Activated CD4-positive, alpha-beta T cell treated with anti-CD3 and anti-CD28 coated beads, Interleukin-2, amount 50 U/mL, for 4 hours (primary cell): ENCODE measurements at places on chromosomes 3 and 15.

GRCh38 chr3:15356176-15356575 is 23.8 kb upstream of the SH3BP5 start:
- no peak for DNase-seq

GRCh38 chr3:55609230-55609827 is 122.2 kb upstream of the WNT5A start:
- no peak for DNase-seq

DNA sequence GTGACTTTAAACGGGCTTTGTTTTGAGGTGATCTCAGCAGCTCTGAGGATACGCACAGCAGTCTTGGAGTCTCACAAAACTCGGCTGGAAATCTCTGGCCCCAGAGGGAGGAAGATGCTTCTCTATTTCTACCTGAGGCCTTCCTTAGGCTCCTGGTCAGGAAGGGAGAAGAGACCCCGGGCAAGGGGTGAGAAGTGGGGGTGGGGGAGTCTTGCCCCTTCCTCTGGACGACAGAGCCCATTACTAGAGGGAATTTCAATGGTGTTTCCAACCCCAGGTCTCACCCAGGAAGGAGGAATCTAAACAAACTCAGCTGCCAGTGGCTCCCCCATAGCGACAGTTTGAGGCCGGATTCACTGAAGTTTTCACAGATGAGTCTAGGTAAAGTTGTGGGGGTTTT is 37.4 kb upstream of the PCSK6 start:
- DNase-seq: no peak

GRCh38 chr3:171225165-171225564 is 198.6 kb upstream of the SLC2A2 start:
- no peak for DNase-seq

- no peak for DNase-seq
Observed at GRCh38 chr3:127771746-127772145, 50.6 kb downstream of the MGLL start.

DNA sequence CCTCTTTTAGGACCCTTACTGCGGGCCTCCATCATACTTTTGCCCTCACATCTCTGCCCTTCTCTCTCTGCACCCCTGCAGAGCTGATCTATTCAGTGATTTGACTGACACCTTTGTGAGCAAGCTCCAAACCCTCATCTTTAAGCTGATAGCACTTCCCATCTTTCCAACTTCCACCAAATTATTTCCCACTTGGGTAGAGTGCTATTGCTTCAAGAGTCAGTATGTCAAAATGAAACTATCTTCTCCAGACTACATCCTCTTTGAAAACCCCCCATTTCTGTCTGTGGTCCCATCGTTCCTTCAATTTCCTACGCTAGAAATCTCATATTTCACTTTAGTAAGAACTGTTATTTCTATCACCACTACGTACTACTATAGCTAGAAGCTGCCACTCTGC is 19.7 kb downstream of the ZWILCH start:
- no peak for DNase-seq

DNA sequence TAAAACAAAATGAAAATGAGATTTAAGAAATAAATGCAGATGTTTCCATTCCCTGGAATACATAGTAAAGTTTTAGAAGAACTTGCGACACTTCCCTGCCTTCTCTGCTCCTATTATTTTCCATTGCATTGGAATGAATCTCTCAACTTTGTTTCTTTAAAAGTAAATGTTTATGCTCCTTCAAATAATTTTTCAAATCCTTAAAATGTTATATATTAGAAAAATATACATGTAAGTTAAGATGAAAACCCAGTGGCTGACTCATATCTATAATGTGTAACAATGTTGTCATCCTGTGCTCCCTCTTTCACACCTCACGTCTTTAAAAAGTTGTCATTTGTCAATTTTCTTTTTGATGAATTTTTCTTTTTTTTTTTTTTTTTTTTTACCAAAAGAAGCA is 3.6 kb downstream of the RBMS3 start:
- no peak for DNase-seq

- no peak for DNase-seq
Observed at GRCh38 chr3:37499061-37499785, 324.8 kb upstream of the LRRFIP2 start.

GRCh38 chr3:134517791-134518190 is 31.9 kb downstream of the CEP63 start:
- no peak for DNase-seq

DNA sequence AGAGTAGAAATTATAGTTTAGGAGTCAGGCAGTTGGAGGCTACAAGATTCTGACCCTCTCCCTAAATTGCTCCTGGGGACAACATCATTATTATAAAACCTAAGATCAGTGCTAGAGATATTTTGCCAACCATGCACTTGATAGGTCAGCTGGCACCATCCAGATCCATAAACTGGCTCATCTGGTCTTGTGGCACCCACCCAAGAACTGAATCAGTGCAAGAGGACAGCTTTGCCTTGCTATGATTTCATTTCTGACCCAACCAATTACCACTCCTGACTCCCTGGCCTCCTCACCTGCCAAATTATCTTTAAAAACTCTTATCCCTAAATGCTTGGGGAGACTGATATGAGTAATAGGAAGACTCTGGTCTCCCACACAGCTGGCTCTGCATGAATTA is 461.1 kb upstream of the TGFBR2 start:
- no peak for DNase-seq

- no peak for DNase-seq
Observed at GRCh38 chr15:36964626-36965025, 135.7 kb downstream of the MEIS2 start.

GRCh38 chr3:11424277-11424676 is 152.1 kb downstream of the ATG7 start:
- no peak for DNase-seq

GRCh38 chr3:23071758-23072157 is 131.4 kb upstream of the UBE2E2 start:
- DNase-seq: no peak

- DNase-seq: no peak
Observed at GRCh38 chr3:135148398-135149020, 353.4 kb downstream of the EPHB1 start.

- no peak for DNase-seq
Observed at GRCh38 chr15:92647467-92648163, 8.0 kb downstream of the FAM174B start.

- DNase-seq: no peak
Observed at GRCh38 chr3:66744986-66745385, 244.2 kb upstream of the LRIG1 start.

GRCh38 chr15:91522605-91523332 is 330.7 kb upstream of the SLCO3A1 start:
- no peak for DNase-seq

- no peak for DNase-seq
Observed at GRCh38 chr3:193522473-193522872, 32.2 kb downstream of the ATP13A4 start.

DNA sequence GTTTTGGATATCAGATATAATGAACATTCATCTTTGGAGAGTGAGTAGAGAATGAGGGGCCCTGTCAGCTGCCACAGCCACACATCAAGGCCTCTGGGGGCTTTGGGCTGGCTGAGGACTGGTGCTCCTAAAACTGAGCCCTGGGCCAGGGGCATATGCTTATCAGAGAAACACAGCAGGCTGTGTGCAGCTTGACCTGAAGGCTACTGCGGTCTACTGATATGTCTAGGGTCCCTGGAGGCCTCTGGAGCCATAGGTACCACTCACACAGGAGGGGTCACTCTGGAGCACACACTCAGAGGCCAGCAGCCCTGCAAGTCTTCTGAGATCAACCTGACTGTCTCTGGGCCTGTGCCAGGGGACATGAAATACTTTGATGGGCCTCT is 7.6 kb downstream of the TF start:
- DNase-seq: no peak

DNA sequence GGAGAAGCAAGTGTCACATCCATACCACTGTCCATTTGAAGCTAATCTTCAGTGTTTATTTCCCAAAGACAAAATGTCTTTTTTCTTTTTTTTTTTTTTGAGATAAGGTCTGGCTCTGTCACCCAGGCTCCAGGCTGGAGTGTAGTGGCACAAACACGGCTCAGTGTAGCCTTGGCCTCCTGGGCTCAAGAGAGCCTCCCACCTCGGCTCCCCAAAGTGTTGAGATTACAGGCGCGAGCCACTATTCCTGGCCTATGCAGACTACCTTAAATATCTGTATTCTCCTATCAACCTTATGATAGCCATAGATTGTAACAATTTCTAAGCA is 27.7 kb upstream of the VPS33B start:
- DNase-seq: no peak

DNA sequence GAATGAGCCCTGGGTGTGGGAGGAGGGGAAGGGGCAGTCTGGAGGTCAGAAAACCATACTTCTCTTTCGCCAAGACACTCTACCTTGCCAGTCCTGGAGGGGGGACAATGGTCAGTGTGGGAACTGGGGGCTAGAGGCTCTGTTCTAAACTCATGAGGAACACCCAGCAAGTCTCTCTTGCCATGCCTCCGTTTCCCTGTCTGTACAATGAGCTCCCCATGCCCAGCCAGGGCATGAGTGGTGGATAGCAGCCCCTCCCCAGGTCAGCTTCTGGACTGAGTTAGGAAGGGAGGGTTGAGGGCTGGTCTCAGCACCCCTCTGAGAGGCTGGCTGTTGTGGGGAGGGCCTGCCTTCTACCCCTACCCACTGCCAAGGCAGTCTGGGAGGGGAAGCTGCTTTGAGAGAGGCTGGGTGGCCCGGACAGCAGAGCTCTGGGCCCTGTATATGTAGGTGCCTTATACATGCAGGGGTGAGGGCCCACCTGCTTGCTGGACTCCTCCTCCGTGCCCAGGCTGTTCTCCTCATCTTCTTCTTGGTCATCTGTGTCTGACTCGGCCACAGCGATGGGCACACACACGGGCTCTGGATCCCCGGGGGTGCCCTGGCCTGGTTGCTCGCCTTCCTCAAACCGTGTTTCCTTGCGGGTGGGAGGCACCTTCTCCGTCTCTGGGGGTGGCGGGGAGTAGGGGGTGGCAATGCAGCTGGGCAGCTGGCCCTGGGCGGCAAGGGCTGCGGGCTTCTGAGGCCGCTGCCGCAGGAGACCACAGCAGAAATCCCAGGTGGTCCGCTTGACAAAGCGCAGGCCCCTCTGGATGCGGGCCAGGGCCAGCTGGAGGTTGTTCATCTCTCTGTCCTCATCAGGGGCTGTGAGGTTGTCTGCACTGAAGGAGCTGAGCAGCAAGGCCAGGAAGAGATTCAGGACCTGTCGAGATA is 68.8 kb downstream of the SCN5A start:
- no peak for DNase-seq

DNA sequence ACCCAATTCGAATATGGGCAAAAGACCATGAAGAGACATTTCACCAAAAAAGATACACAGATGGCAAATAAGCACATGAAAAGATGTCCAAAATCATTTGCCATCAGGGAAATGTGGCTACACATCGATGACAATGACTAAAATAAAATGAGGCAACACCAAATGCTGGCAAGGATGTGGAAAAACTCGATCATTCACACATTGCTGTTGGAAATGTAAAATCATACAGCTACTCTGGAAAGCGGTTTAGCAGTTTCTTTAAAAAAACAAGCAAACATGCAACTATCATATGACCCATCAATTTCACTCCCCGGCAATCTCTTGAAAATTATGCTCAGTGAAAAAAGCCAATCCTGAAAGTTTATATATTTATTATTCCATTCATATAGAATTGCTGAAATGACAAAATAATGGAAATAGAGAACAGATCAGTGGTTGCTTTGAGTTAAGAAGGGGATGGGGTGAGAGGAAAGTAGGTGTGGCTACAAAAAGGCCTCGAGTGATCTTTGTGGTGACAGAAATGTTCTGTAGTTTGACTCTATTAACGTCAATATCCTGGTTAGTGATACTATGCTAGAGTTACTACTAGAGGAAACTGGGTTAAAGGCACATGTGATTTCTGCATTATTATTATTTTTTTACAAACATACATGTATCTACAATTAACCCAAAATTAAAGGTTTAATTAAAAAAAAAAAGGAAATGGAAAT is 45.0 kb downstream of the DLG1 start:
- DNase-seq: no peak

- DNase-seq: no peak
Observed at GRCh38 chr3:14438929-14439328, 36.5 kb downstream of the SLC6A6 start.

DNA sequence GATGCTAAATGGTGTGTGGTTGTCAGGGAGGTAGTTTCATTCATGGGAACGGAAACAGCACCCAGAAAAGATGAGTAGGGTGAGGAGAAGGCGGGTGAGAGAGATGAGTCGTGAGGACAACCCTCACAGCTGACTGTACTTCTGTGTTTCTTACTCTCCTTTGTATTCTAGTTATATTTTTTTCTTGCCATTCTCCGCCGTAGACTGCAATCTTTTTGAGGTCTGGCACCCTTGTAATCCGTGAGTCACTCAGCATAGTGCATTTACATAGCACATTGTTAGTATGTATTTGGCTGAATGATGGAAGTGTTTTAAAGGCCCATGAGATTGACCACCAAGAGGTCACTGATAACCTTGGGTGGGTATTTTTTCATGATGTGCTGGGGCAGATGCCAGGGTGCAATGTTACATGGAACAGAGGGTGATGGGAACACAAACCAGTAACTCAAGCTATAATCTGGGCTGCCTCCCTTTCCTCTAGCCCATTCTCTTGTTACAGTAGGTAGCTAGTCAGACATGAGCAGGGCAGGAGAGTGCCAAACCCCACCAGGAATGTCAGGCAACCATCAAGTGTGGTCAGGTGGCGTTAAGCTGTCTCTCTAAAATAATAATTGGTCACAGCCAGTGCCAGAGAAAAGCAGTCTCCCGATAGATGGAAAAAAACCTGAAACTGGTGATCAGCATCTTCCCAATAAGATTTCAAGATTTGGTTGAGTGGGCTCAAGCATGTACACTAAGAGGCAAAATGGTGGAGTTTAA is 18.8 kb upstream of the DGKG start:
- DNase-seq: no peak

DNA sequence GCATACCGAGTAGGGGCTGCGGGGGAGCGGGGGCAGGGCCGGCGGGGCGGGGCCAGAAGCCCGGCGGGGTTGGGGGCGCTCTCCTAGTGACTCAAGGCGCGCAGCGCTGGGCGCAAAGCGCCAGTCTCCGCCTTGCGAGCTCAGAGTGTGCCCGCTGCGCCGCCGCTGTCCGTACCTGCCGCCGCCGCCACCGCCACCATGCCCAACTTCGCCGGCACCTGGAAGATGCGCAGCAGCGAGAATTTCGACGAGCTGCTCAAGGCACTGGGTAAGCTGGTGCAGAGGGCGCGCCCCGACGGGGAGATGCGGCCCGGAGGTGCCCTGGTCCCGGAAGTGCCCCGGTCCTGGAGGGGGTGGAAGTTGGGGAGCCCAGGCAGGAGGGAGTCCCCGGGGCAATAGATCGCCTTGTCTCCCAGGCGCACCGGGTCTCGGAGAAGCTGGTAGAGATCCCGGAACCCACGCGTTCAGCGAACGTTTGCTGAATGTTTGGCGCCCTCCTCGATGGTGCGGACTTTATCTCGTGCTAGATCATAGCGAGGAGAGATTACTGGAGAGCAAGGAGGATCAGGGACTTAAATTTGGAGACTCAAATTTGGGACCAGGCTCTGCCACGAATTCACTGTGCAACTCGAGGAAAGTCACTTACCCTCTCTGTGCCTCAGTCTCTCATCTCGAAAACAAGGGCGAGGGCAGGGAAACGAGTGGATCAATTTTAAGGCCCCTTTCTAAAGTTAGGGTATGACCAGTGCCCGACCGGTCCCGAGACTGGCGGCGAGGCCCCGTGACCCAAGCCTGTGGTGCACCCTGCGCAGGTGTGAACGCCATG is at the start of gene CRABP1:
Gene CRABP1, plus strand, starts transcription at position 123 of the 826 bp plus-strand sequence. Its CDS starts 76 bp downstream, at position 199.
- no peak for DNase-seq

- no peak for DNase-seq
Observed at GRCh38 chr3:80734920-80735319, 967.1 kb upstream of the ROBO1 start.
